ENCODE measurements at places on chromosomes 7 and 10.

DNA sequence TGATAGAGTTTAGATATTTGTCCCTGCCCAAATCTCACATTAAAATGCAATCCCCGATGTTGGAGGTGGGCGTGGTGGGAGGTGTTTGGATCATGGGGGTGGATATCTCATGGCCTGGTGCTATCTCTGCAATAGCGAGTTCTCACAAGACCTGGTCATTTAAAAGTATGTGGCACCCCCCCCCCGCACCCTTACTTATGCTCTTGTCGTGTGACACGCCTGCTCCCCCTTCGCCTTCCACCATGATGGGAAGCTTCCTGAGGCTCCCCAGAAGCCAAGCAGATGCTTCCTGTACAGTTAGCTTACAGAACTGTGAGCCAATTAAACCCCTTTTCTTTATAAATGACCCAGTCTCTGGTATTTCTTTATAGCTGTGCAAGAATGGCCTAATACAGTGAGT lies 118.8 kb downstream of the SORBS1 start:
- H3K4me1 ChIP-seq, result no peaks in the 10 kb centered on the region
- no peaks in the 10 kb centered on the region for H3K36me3 ChIP-seq
- DNase-seq, result no peak
- H3K27me3 ChIP-seq, result no peaks in the 10 kb centered on the region

DNA sequence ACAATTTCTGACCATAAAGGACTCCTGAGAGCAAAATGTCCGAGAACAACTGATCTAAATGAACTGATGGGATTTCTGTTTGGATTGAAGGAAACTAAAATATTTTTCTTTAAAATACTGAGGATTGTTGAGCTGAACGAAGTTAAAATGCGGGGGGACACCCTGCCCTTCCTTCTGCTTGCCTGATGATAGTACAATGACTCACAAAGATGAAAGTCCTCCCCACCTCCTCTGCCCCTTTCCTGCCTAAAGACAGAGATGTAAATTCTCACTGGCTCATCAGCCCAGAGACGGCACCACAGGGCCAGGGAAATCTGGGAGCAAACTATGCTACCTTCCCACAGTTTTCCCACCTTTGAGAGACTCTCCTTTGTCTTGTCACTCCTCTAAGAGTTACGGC lies 180.6 kb downstream of the PHTF2 start:
- H3K4me3 ChIP-seq, result no peak overlapping the region
- H3K4me1 ChIP-seq, result no peaks in the 10 kb centered on the region
- H3K27me3 ChIP-seq, result no peaks in the 10 kb centered on the region
- no peak for DNase-seq

- H3K27ac ChIP-seq, result no peak overlapping the region
- H3K36me3 ChIP-seq, result no peaks in the 10 kb centered on the region
- no peak for DNase-seq
- H3K4me1 ChIP-seq, result no peaks in the 10 kb centered on the region
- H3K4me3 ChIP-seq, result no peak overlapping the region
Measured at GRCh38 chr7:38903057-38903456, 5.9 kb downstream of the VPS41 start.

- H3K27me3 ChIP-seq, result no peaks in the 10 kb centered on the region
- no peak overlapping the region for H3K4me3 ChIP-seq
- H3K36me3 ChIP-seq, result no peaks in the 10 kb centered on the region
- peaks cover 18% of the 10 kb centered on the region for H3K4me1 ChIP-seq
- no peak for DNase-seq
- H3K27ac ChIP-seq, result no peak overlapping the region
Measured at GRCh38 chr10:28294809-28295208, 8.1 kb downstream of the MPP7 start.

- H3K27ac ChIP-seq, result no peak overlapping the region
- DNase-seq, result no peak
- no peaks in the 10 kb centered on the region for H3K4me1 ChIP-seq
- H3K4me3 ChIP-seq, result no peak overlapping the region
Measured at GRCh38 chr7:121187676-121188075, 141.1 kb upstream of the WNT16 start.

DNA sequence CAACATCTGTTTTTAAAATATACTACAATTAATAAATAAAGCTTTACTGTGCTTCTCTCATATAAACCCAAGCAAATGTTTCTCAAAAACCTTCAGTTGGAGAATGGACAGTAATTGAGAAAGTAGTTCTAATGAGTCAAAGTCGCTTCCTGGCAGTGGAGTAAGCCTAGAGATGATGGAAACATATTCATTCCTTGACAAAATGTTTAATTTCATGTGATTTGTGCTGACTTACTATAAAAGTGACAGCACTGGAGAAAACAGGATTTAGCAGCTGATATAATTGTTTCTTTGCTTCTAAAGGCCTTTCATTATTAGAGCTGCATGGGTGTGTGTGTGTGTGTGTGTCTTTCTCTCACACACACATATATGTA lies 9.0 kb downstream of the ELMO1 start:
- no peak overlapping the region for H3K4me3 ChIP-seq
- DNase-seq, result no peak
- peaks cover 35% of the 10 kb centered on the region for H3K4me1 ChIP-seq
- no peaks in the 10 kb centered on the region for H3K27me3 ChIP-seq
- H3K36me3 ChIP-seq, result no peaks in the 10 kb centered on the region
- H3K27ac ChIP-seq, result no peak overlapping the region

DNA sequence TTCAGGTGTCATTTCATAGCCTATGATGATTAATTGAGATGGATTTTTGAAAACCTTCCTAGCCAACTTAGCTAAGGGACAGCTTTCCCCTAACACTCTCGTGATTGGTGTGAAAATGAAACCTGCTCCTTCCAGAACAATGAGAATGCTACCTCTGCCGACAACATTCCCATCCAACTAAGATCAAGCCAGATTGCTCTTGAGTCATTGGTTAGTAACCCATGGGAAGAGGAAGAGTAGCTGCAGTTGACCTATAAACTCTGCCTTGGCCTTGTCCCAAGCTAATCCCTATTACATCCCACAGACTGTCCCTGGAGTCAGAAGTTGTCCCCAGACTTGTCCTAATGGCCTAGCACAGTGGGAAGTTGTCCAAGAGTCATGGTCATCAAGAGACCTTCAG lies 80.5 kb upstream of the SVIL start:
- H3K36me3 ChIP-seq, result no peaks in the 10 kb centered on the region
- peaks cover 2% of the 10 kb centered on the region for H3K4me1 ChIP-seq
- H3K27ac ChIP-seq, result no peak overlapping the region
- H3K4me3 ChIP-seq, result no peak overlapping the region

- H3K36me3 ChIP-seq, result no peaks in the 10 kb centered on the region
- DNase-seq, result no peak
- H3K4me1 ChIP-seq, result no peaks in the 10 kb centered on the region
- no peak overlapping the region for H3K4me3 ChIP-seq
Measured at GRCh38 chr10:133168617-133169031, 8.6 kb downstream of the KNDC1 start.

DNA sequence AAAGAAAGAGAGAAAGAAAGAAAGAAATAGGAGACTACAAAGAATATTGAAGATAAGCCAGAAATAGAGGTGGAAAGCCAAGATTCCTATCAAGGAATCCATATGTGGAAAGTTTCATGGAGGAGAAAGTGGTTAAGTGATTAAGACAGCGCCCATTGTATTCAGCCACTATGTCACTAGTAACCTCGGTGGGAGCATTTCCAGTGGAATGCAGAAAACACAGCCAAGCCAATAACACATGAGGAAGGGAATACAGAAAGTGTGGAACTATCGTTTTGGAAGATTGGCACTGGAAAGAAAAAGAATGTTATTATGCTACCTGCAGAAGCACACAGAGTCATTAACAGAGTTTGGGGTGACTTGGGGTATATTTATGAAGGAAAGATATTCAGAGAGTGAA lies 2.7 kb downstream of the MGAM2 start:
- H3K27ac ChIP-seq, result no peak overlapping the region
- H3K4me3 ChIP-seq, result no peak overlapping the region
- no peaks in the 10 kb centered on the region for H3K4me1 ChIP-seq
- DNase-seq, result no peak
- no peaks in the 10 kb centered on the region for H3K36me3 ChIP-seq

DNA sequence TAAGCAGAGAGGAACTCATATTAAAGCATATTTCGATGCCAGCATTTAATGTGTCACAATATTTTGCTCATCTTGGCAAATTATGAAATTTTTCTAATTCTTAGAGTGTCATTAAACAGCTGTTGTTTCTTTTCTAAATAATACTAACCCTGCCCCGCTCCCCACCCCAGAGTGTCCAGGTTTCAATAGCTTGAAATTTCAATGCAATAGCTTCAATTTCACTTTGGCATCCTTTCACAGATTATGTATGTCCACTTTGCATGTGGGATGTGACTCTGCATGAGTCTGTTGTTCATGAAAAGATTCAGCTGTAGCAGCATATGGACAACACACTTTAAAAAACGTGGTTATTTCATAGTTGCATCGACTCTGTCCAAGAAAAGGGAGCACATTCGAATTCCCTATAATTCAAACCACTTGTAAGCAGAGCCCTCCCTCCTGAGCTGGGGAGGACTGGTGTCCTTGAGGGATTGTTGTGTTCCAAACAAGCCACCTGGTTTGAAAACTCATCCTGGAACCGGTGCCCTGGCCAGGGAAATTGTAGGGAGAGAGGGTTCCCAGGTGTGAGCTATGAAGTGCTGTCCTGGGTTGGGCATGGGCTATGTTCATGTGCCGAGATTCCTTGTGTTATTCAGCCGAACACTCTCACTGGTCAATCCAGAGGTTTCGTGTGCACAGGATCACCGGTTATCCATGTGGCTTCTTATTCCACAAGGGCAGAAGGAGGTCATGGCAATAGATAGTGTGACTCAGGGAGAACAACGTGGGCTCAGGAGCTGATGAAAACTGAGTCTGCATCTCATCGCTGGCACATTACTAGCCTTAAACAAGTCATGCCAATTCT lies 64.6 kb upstream of the CREB5 start:
- DNase-seq, result no peak
- H3K27ac ChIP-seq, result no peak overlapping the region
- H3K4me1 ChIP-seq, result no peaks in the 10 kb centered on the region
- no peak overlapping the region for H3K4me3 ChIP-seq
- no peaks in the 10 kb centered on the region for H3K36me3 ChIP-seq

DNA sequence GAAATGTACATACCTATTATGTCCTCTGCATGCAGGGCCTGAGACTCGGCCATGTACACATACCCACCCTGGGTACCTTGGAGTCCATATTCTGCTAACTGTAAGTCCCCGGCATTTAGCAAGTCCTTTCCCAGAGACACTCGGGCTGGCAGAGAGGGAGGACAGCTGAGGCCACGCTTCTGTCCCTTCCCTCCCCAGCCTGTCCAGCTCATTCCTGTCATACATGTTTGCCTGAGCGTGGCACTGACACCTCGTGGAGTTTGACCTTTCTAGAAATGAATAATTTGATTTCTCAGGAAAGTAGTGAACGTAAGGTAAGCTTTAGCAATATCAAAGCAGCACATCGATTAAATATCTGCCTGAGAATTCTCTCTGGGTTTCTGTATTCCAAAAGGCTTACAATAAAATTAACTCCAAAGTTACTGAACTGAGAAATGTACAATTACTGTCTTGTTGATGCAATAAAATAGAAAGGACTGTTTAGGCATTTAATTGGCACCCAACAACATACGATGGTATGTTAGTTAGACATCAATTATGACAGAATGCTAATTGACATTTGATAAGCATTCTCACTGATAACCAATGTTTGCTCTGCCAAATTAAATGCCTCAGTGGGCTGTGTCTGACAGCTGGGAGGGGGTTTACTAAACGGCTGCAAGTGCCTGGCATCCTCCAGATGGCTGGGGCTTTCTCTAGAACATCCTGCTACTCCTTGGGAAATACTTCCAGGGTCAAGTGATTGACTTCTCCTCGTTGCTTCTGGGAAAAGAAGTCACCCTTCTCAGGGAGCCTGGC lies 221.2 kb downstream of the CCSER2 start:
- H3K27ac ChIP-seq, result no peak overlapping the region
- no peaks in the 10 kb centered on the region for H3K4me1 ChIP-seq
- H3K36me3 ChIP-seq, result no peaks in the 10 kb centered on the region
- H3K27me3 ChIP-seq, result no peaks in the 10 kb centered on the region

DNA sequence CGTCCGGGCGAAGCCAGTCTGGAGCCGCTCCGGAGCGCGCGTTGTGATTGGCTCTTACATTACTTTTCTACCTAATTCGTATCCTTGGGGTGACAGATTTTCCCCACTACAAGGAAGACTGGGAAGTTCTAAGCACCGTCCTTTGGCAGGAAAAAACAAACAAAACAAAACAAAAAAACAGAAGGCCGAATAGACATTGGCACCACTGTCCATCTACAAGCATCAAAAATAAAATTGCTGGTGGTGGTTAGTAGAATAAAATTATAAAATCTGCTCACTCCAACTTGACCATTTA lies 651 bp upstream of the SKAP2 start:
- no peaks in the 10 kb centered on the region for H3K36me3 ChIP-seq
- peak overlapping the region; percentile 81 for H3K27ac ChIP-seq
- no peaks in the 10 kb centered on the region for H3K27me3 ChIP-seq
- DNase-seq, result peak; percentile 17

GRCh38 chr7:142407939-142408570 lies 150.2 kb upstream of the PRSS58 start:
- H3K27me3 ChIP-seq, result no peaks in the 10 kb centered on the region
- no peaks in the 10 kb centered on the region for H3K36me3 ChIP-seq
- no peak overlapping the region for H3K27ac ChIP-seq
- H3K4me3 ChIP-seq, result no peak overlapping the region

DNA sequence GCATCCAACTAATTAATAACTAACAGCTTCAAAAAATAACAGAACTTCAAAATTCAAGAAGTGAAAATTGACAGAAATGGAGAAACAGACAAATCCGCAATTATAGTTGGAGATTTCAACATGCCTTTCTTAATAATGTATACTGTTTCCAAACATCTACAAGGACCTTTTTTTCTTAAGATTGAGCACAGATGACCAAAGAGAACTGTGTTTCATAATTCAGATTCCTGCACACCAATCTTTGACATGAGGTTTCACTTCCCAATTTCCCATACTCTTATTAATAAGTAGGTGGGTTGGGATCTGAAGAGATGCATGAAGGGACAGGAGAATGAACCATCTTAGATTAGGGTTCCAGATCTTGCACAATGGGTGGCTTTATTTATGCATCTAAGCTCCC lies 24.9 kb upstream of the GIMAP7 start:
- no peak overlapping the region for H3K4me3 ChIP-seq
- H3K36me3 ChIP-seq, result no peaks in the 10 kb centered on the region
- H3K4me1 ChIP-seq, result peaks cover 17% of the 10 kb centered on the region
- H3K27ac ChIP-seq, result no peak overlapping the region
- no peaks in the 10 kb centered on the region for H3K27me3 ChIP-seq

- H3K27ac ChIP-seq, result no peak overlapping the region
- H3K27me3 ChIP-seq, result no peaks in the 10 kb centered on the region
- H3K4me1 ChIP-seq, result no peaks in the 10 kb centered on the region
- no peaks in the 10 kb centered on the region for H3K36me3 ChIP-seq
- no peak overlapping the region for H3K4me3 ChIP-seq
Measured at GRCh38 chr10:90930070-90930837, 9.4 kb upstream of the ANKRD1 start.

DNA sequence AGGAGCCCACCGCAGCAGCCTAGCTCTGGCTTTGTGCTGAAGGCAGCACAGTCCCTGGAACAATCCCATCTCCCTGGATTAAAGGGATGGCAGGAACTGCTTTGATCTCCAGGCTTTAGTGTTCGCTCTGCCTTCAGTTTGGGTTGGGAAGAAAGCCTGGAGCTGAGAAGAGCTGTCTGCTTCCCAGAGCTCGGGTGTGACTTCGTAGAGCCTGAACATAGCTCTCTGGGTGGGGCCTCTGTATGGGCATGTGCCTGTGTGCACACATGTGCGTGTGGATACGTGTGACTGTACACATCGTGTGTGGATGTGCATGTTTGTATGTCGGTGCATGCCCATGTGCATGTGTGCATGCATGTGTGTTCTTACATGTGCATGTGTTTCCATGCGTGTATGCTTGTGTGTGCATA lies 8.7 kb downstream of the ADCY1 start:
- H3K4me1 ChIP-seq, result no peaks in the 10 kb centered on the region
- no peaks in the 10 kb centered on the region for H3K36me3 ChIP-seq
- no peak overlapping the region for H3K4me3 ChIP-seq
- H3K27me3 ChIP-seq, result peaks cover 7% of the 10 kb centered on the region

- DNase-seq, result no peak
- no peaks in the 10 kb centered on the region for H3K36me3 ChIP-seq
- H3K27me3 ChIP-seq, result no peaks in the 10 kb centered on the region
Measured at GRCh38 chr10:109647627-109648026, 275.7 kb downstream of the XPNPEP1 start.
